Stimulated activated CD4-positive, alpha-beta T cell treated with anti-CD3 and anti-CD28 coated beads, Interleukin-15, amount 100 ng/mL, for 24 hours (primary cell): ENCODE measurements at places on chromosomes 5 and 9.

GRCh38 chr5:38473008-38473407 is 83.4 kb downstream of the LIFR start:
- DNase-seq, result no peak

DNA sequence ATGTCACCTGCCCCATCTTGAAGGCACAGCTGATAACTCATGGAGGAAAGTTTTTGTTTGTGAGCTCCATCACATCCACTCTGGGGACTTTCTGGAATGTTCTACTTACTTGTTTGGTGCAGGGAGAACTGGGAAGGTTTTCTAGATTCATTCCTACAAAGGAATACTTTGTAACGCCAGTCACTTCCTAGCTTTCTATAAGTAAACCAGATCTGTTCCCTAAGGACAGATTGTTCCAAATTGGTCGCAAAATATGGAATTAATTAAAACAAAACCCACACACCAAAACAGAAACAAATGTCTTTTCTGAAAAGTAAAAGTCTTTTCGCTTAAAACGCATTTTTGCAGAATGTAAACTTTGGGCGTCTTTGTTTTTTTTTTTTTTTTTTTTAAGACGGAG is 167.6 kb downstream of the PDZD2 start:
- no peak for DNase-seq

DNA sequence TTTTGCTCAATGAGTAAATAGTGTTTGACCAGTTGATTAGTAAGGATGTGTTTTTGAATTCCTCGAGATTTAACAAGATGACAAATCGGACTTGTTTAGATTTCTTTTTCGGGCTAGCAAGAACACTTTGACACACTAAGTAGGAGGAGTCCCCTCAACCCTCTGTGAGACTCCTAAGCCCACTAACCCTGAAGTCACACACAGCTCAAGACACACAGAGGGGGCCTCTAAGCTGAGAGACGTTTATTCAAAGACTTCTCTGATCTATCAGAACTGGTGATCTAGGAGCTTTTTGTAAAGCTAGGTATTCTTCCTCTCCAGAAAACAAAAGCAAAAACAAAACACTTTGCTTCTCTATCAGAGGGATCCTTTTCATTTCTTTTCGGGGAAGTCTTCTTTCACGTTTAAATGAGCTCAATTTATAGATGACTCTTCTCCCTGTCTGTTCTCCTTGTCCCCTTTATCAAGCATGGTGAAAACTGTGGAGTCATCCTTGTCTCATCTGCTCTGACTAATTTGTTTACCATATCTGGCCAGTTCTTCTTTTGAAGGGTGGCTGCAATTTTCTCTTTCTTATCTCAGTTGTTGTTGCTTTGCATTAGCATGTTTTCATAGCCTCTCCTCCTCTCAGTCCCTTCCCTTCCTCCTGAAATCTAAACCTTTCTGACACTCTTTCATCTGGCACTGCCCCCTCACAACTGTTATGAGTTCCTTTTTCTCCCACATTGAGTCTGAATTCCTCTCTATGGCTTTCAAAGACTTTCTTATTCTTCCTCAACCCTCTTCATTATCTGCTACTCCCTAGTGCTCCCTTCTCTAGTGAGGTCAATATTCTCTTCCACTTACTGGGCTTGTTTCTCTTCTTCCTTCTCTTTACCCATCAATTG is 68.5 kb upstream of the RAI14 start:
- DNase-seq, result no peak

DNA sequence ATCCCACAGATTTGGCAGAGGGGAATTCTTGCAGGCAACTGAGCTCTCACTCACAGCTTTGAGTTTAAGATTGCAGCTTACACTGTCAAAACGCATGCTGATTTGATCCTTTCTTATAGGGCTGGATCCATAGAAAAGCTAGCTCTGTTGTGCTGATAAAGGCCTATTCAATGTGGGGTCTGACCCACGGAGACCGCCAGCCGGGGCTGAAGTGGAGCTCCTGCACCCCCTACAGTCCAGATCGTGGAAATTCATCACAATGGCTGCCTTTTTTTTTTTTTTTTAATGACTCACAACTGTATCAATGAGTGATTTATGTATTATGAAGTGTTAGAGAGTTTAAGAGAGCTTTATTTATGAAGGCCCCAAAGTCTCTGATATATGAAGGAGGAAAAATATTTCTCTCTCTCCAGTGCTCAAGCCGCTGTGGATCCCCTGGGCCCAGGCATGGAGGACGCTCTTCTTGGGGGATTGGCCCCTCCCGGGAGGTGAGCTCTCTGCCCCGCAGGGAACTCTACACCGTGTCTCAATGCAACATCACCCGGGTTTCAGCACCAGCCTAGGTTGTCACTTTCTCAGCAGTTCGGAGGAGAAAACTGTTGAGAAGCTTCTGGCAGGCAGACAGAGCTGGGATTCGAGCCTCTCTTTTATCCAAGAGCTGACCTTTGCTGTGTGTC is 700.2 kb downstream of the IRX1 start:
- no peak for DNase-seq

GRCh38 chr5:164672931-164673694 is 1167.7 kb downstream of the MAT2B start:
- DNase-seq, result no peak

GRCh38 chr9:119861842-119862241 is 492.6 kb upstream of the BRINP1 start:
- DNase-seq, result no peak

GRCh38 chr5:134523543-134524271 is 1.8 kb upstream of the JADE2 start:
- DNase-seq, result no peak

GRCh38 chr5:2688586-2688985 is 62.9 kb downstream of the IRX2 start:
- no peak for DNase-seq
